A549 treated with dexamethasone at 1 μM for 4 hours (cell line): ENCODE measurements at places on chromosomes 16 and 17. TPM values are rescaled to one million over a fixed set of nuclear protein-coding genes. Genes with fewer than 3 reads are reported as not detected.

Gene IKZF3
- not detected in 5 replicates for total RNA-seq

Gene COPZ2
- 12.3 to 17.8 TPM (median 14.6 TPM) in 5 replicates for total RNA-seq

Gene KCNG4
- total RNA-seq: not detected in 5 replicates

Gene CES5A
- total RNA-seq: not detected in 5 replicates
